Gastrocnemius medialis (tissue), 4 donors: ENCODE measurements at places on chromosomes 6 and 20.
A peak's percentile ranks its signal among the peaks of the same experiment; 100 is the strongest.

GRCh38 chr6:85561750-85562357 is 31.8 kb downstream of the SNX14 start:
- no peaks in the 10 kb centered on the region for H3K4me1 ChIP-seq
- peaks cover 50% of the 10 kb centered on the region for H3K36me3 ChIP-seq
- no peak overlapping the region for H3K27ac ChIP-seq
- no peak for DNase-seq
- no peak overlapping the region for H3K4me3 ChIP-seq

- H3K4me3 ChIP-seq = peak overlapping the region; percentile 75
- DNase-seq = no peak
- H3K36me3 ChIP-seq = no peaks in the 10 kb centered on the region
- H3K4me1 ChIP-seq = peaks cover 64% of the 10 kb centered on the region
- H3K27ac ChIP-seq = peak overlapping the region; percentile 93
- no peaks in the 10 kb centered on the region for H3K27me3 ChIP-seq
These were observed 102.3 kb downstream of the DST start for GRCh38 chr6:56540232-56541029.

- no peaks in the 10 kb centered on the region for H3K4me1 ChIP-seq
- H3K4me3 ChIP-seq = no peak overlapping the region
- DNase-seq = no peak
- no peaks in the 10 kb centered on the region for H3K27me3 ChIP-seq
- H3K27ac ChIP-seq = no peak overlapping the region
These were observed 132.3 kb upstream of the JARID2 start for GRCh38 chr6:15113587-15113986.

DNA sequence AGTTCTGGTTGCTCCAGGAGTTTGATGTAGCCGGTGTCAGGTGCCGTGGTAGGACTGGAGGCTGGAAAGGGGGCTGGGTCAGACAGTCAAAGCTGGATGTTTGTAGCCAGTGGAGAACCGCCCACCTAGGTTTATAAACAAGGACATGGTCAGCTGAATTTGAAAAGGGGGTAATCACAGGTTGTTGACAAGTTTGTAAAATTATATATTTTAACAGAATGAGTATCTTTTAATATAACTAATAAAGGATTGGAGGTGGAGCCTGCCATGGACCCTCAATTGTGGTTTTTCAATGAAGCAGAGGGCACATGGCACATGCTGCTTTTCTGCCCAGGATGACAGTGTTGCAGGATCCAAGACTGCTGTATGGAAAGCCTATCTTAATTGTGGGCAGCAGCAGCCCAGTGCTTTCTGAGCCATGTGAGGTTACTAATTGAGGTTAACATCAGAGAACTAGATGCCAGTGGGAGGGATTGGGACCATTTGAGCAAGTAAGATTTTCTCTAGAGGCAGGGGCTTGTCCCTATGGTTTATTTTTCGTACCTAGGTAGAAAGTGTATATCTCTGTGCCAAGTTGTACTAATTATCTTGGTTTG is 9.7 kb downstream of the HECA start:
- H3K27ac ChIP-seq = no peak overlapping the region
- H3K36me3 ChIP-seq = no peaks in the 10 kb centered on the region
- no peak for DNase-seq

DNA sequence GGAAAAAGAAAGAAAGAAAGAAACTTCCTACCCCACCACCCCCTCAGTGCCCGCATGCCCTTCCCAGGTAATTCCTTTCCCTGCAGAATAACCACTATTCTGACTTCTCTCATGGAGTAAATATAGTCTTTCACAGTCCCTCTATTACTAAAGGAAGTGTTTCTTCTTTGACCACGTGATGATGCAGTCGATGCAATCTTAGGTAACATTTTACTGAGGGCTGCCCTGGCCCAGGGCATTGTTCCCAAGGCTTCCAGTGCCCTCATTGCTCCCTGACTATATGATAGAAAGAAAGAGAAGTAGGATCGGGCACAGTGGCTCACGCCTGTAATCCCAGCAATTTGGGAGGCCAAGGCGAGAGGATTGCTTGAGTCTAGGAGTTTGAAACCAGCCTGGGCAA is 29.1 kb downstream of the ARHGAP40 start:
- no peak overlapping the region for H3K4me3 ChIP-seq
- no peaks in the 10 kb centered on the region for H3K4me1 ChIP-seq
- no peak overlapping the region for H3K27ac ChIP-seq
- H3K27me3 ChIP-seq = no peaks in the 10 kb centered on the region
- H3K36me3 ChIP-seq = no peaks in the 10 kb centered on the region
